ENCODE measurements at places on chromosomes 6 and 20. TPM values are rescaled to one million over a fixed set of nuclear protein-coding genes. Genes with fewer than 3 reads are reported as not detected.

- peaks cover 92% of the 10 kb centered on the region for H3K27me3 ChIP-seq
- H3K27ac ChIP-seq: no peak overlapping the region
- peak overlapping the region; percentile 35 for H3K4me3 ChIP-seq
- H3K4me1 ChIP-seq: peaks cover 28% of the 10 kb centered on the region
- DNase-seq: no peak
These were observed 1.6 kb downstream of the INSM1 start for GRCh38 chr20:20369250-20370093.

Gene NOTCH4
- 5.4 TPM for total RNA-seq

Gene SLC52A3
- total RNA-seq: not detected

Gene LYRM4
- total RNA-seq: 28.5 TPM

- H3K4me1 ChIP-seq: peaks cover 8% of the 10 kb centered on the region
- H3K27me3 ChIP-seq: no peaks in the 10 kb centered on the region
- no peaks in the 10 kb centered on the region for H3K36me3 ChIP-seq
- no peak overlapping the region for H3K4me3 ChIP-seq
- DNase-seq: no peak
These were observed 59.5 kb downstream of the MTHFD1L start for GRCh38 chr6:150924808-150925589.

GRCh38 chr6:120935908-120936307 is 398.4 kb downstream of the TBC1D32 start:
- no peak for DNase-seq
- no peaks in the 10 kb centered on the region for H3K27me3 ChIP-seq
- no peaks in the 10 kb centered on the region for H3K36me3 ChIP-seq
- H3K4me1 ChIP-seq: no peaks in the 10 kb centered on the region

DNA sequence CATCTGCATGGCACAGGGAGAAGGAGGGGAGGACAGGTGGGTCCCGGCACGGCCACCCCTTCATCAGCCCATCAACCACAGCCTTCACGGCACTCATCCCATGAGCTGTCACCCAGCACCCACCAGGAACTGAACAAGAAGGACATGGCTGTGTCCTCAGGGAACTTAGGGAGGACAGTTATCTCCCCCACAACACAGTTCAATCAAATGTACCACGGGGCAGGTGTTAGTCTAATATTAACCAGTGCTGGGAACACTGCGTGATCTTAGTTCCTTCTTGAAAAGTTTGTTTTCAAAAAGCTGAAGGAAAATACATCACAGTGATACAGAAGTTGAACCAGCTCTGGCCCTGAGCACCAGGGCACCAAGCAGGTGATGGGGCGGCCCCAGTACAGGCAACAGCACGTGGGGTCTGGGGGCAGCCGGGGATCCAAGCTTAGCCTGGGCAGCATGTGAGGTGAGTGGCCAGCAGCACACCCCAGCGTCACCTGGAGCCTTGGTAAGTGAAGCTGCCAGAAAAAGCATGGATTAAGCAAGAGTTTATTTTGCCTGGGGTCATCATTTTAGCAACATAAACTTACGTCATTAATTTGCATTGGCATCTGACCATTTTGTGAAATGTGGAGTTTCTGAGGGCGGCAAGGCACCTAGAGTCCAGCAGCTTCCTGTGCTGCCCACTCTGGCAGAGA is 35.5 kb upstream of the AFDN start:
- no peaks in the 10 kb centered on the region for H3K4me1 ChIP-seq
- H3K27ac ChIP-seq: no peak overlapping the region
- no peak overlapping the region for H3K4me3 ChIP-seq
- no peaks in the 10 kb centered on the region for H3K36me3 ChIP-seq
- DNase-seq: no peak

DNA sequence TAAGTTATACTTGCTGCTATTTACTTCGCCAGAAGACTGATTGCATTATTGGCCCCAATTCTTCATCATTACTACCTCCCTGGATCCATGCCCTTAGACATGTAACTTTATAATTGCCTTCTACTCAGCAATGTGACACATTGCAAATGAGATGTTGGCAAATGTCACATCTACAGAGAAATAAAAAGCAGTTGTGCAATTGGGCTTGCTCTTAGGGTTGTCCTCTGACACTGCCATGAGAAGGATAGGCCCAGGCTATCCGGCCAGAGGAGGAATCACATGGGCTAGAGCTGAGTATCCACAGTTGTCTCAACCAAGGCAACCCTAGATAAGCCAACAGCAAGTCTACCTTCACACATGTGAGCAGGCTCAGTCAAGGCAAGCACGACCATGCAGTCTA is 447.0 kb downstream of the PLCB1 start:
- peak; percentile 64 for DNase-seq
- H3K27ac ChIP-seq: no peak overlapping the region
- H3K36me3 ChIP-seq: no peaks in the 10 kb centered on the region
- H3K4me1 ChIP-seq: peaks cover 5% of the 10 kb centered on the region

GRCh38 chr20:15575255-15575654 is 998.0 kb downstream of the KIF16B start:
- H3K4me1 ChIP-seq: peaks cover 20% of the 10 kb centered on the region
- DNase-seq: no peak
- no peaks in the 10 kb centered on the region for H3K27me3 ChIP-seq
- no peaks in the 10 kb centered on the region for H3K36me3 ChIP-seq
- no peak overlapping the region for H3K4me3 ChIP-seq

Gene AAR2
- total RNA-seq: 39.6 TPM

Gene HMGA1
- total RNA-seq: 12.1 TPM

- no peaks in the 10 kb centered on the region for H3K27me3 ChIP-seq
- H3K36me3 ChIP-seq: no peaks in the 10 kb centered on the region
- DNase-seq: no peak
- H3K4me1 ChIP-seq: no peaks in the 10 kb centered on the region
- H3K27ac ChIP-seq: no peak overlapping the region
These were observed 20.5 kb downstream of the ADAT2 start for GRCh38 chr6:143429970-143430369.

DNA sequence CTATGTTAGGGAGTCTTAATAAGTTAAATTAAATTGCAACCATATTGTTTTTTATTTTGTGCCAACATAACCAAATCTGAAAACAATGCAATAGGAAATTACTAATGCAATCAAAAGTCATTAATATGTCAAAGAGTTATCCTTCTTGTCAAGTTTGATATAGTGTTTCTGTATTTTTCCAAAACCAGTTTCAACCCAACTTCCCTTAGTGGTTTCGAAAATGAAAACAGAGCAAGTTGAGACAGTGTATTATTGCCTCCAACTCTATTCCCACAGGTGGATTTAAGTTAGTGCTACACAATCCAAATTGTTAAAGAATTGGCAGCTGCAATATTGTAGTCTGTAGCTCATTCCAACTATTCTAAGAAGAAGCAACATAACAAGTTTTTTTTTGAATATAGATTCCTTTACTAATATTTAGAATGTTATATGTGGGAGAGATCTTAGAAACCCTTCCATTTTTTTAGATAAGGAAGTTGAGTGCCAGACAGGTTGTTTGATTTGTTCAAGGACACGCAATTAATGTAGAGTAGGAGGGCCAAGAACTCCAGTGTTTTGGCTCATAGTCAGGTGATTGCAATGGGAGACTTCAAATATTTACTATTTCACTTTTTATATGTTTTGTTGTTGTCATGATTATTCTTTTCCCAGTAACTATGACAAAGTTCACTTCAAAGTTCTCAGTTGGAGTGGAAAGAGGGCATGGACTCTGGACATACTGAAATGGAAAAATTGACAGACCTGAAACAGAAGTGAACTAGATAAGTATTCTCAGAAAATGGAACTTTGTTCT is 282.4 kb upstream of the HSF2 start:
- H3K4me1 ChIP-seq: no peaks in the 10 kb centered on the region
- no peaks in the 10 kb centered on the region for H3K27me3 ChIP-seq
- DNase-seq: no peak
- no peak overlapping the region for H3K27ac ChIP-seq

DNA sequence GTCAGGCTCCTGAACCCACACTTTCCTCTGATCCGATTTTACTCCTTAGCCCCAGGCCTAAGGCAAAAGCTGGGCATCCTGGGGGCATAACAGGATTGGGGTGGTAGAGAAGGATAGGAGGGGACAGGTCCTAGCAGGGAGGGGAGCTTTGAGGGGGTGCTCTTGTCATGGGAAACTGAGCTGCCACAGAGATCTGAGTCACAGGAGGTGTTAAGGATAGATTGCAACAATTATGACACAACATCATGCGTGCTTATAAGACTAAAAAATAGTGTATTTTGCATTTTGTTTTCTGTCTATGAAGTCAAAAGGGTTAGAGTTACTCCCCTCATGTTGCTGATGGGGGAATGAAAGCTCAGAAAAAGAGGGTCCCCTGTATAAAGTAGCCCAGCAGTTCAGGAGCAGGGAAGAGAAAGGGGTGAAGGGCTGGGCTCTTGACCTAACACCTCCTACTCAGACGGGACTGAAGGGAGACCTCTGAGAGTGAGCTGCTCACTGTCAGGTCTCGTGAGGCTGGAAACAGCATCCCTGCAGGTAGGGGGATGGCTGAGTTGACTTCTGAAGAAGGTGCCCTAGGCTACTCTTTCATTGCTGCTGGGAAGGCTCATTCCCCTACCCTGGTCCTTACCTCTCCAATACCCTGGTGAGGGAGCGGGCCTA is 2.0 kb downstream of the GLP1R start:
- H3K27me3 ChIP-seq: peaks cover 13% of the 10 kb centered on the region
- DNase-seq: no peak
- H3K4me1 ChIP-seq: peaks cover 8% of the 10 kb centered on the region
- H3K27ac ChIP-seq: no peak overlapping the region

Gene ENPP5
- 0.49 TPM for total RNA-seq

DNA sequence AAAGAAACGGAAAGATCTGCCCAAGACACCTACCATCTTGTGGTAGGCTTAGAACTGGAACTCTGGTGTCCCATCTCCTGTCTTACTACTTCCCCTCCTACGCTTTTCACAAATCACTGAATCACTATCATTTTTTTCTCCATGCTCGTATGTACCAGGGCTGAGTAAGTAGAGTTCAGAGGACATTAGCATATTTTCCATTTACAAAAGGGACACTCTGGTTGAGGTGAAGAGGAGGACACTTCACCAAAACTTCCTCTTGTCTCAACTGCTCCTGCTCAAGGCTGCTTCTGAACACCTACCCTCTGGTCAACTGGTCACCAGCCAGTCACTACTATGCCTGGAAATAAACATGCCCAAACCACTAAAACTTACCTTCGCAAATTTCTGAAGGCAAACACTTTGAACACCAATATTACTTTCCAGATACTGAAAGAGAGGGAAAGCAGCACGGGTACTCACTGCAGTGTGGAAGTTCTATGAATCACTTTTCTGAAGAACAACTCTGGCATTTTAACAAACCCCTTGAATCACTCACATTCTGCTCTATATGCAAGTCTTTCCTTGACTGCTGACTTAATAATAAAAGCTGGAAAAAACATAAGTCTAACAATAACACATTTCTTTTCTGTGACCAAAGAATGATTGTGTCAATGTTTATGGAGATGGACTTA is 123.3 kb downstream of the INSM1 start:
- DNase-seq: no peak
- no peaks in the 10 kb centered on the region for H3K27me3 ChIP-seq
- no peaks in the 10 kb centered on the region for H3K36me3 ChIP-seq
- no peak overlapping the region for H3K27ac ChIP-seq
- no peak overlapping the region for H3K4me3 ChIP-seq

DNA sequence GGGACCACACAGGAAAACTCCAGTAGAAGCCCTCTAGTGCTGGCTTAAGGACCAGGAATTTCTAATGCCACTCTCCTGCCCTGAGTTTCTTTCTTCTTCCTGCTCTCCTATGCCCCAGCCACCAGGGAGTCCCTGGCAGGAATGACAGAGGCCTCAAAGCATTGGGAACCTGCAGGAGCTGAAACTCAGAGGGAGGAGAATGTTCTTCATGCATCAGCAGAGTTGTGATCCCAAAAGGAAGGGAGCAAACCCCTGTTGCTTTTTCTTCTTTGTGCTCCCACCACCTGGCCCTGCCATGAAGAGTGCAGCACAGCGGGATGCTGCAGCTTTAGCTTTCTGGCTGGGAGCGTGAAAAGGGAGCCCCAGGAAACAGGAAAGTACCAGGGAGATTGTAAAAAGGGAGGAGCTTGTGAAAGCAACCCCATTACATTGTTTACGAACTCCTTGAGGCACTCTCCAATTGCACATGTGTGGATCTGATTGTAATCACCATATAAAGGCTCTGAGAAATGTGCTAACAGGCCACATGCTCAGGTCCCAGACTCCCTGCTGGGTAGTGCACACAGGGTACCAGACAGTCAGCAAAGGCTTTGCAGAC is 34.7 kb upstream of the FKBP1A start:
- no peaks in the 10 kb centered on the region for H3K36me3 ChIP-seq
- no peaks in the 10 kb centered on the region for H3K4me1 ChIP-seq
- H3K27me3 ChIP-seq: no peaks in the 10 kb centered on the region
- H3K4me3 ChIP-seq: no peak overlapping the region
- no peak overlapping the region for H3K27ac ChIP-seq

DNA sequence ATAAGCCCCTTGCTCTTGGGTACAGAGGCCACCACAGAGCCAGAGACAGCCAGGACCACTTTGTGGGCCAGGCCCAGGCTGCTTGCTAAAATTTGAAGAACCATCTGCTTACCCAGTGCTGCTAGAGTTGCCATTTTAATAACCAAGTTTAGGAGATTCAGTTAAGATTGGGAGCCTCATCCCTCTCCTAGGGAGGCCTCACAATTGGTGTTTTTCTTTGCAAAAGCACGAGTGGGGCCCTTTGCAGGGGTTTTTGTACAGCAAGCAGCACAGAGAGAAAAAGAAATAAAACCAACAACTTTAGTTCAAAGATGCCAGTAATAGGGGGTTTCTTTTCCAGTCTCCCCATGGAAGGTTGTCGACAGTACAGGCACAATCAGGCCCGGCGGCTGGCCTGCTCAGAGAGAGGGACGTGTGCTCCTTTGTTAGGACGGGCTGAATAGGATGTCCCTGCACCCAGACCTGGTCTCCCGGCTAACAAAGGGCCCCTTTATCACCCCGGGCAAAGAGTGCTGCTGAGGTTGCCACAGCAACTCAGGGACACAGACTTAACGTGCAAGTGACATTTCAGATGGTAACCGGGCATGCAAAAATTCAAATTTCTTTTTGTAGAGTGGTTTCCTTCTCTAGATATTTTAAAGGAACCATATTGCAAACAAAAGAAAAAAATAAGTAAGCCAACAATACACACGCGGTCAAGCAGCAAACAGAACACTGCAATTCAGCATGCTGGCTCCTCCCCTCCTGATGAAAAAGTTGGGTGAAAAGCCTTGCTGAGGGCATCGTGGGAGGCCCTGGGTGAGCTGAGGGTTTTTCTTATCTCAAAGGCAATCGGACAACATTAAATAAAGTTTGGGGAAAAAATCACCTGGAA is 10.5 kb upstream of the TOX2 start:
- H3K27me3 ChIP-seq: no peaks in the 10 kb centered on the region
- H3K4me1 ChIP-seq: no peaks in the 10 kb centered on the region
- no peaks in the 10 kb centered on the region for H3K36me3 ChIP-seq

GRCh38 chr20:13441388-13441787 is 197.3 kb downstream of the TASP1 start:
- H3K27ac ChIP-seq: no peak overlapping the region
- no peaks in the 10 kb centered on the region for H3K27me3 ChIP-seq
- DNase-seq: no peak
- no peaks in the 10 kb centered on the region for H3K4me1 ChIP-seq
- no peak overlapping the region for H3K4me3 ChIP-seq
- no peaks in the 10 kb centered on the region for H3K36me3 ChIP-seq

GRCh38 chr6:22113026-22113766 is 183.6 kb downstream of the PRL start:
- no peaks in the 10 kb centered on the region for H3K36me3 ChIP-seq
- DNase-seq: peak; percentile 67
- no peaks in the 10 kb centered on the region for H3K27me3 ChIP-seq
- no peak overlapping the region for H3K4me3 ChIP-seq
- peaks cover 4% of the 10 kb centered on the region for H3K4me1 ChIP-seq

- peaks cover under 1% of the 10 kb centered on the region for H3K4me1 ChIP-seq
- no peak overlapping the region for H3K27ac ChIP-seq
- H3K27me3 ChIP-seq: no peaks in the 10 kb centered on the region
- no peaks in the 10 kb centered on the region for H3K36me3 ChIP-seq
- H3K4me3 ChIP-seq: no peak overlapping the region
These were observed 73.0 kb downstream of the FARS2 start for GRCh38 chr6:5334341-5334740.

Gene MYL9
- total RNA-seq: 2,082 TPM

Gene NTSR1
- 54.0 TPM for total RNA-seq

Gene MOG
- not detected for total RNA-seq

All from sigmoid colon (tissue), 7 donors.